ENCODE measurements at places on chromosomes 4 and X. TPM values are rescaled to one million over a fixed set of nuclear protein-coding genes. Genes with fewer than 3 reads are reported as not detected.

- DNase-seq, result peak; percentile 19
Observed at GRCh38 chr4:6840062-6840976, 57.8 kb downstream of the KIAA0232 start.

GRCh38 chr4:80462621-80463091 lies 127.1 kb downstream of the CFAP299 start:
- no peak for DNase-seq

- no peak for DNase-seq
Observed at GRCh38 chr4:41024556-41025491, 189.5 kb downstream of the APBB2 start.

DNA sequence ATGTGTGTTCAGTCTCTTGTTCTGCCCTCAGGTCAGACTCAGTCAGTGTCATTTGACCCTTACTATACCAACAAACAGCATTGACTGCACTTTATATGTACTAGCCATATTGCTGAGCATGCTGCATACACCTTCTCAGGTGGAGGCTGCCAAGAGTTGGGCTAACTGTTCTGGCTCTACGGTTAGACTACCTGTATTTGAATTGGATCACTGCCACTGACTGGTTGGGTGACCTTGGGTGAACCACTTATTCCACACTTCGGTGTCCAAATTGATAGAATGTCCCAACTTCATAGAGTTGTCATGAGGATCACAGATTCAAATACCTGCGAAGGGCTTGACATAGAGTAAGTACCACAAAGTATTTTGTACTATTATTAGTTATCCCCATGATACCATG lies 91.2 kb upstream of the GPR50 start:
- no peak for DNase-seq

BEX5 gene
- polyA plus RNA-seq, result 14.2 TPM

NDNF gene
- 13.6 TPM for polyA plus RNA-seq

CCSER1 gene
- polyA plus RNA-seq, result 5.2 TPM

RBM3 gene
- 102 TPM for polyA plus RNA-seq
